ENCODE measurements at places on chromosomes 4 and X.
A peak's percentile ranks its signal among the peaks of the same experiment; 100 is the strongest.

- no peak for DNase-seq
Measured at GRCh38 chr4:7721984-7722551, 217.6 kb downstream of the AFAP1 start.

DNA sequence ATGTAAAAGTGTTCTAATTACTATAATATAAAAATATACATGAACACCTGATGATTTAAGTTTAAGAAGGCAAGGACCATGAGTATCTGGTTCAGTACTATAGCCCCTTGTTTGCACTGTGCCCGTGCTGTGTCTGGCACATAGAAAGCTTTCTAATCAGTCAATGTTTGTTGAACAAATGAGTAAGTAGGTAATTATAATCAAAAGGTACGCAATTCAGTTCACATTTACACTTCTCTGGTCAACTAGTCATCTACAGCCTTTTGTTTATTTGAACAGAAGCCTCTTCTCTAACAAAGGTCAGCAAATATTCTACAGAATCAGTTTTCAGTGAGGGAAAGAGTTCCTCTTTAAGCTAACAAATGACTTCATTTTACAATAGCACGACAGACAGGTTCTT, 523.3 kb downstream of the SMARCA1 start:
- DNase-seq, result no peak

GRCh38 chrX:151151665-151152267, 24.6 kb upstream of the GPR50 start:
- DNase-seq, result no peak

DNA sequence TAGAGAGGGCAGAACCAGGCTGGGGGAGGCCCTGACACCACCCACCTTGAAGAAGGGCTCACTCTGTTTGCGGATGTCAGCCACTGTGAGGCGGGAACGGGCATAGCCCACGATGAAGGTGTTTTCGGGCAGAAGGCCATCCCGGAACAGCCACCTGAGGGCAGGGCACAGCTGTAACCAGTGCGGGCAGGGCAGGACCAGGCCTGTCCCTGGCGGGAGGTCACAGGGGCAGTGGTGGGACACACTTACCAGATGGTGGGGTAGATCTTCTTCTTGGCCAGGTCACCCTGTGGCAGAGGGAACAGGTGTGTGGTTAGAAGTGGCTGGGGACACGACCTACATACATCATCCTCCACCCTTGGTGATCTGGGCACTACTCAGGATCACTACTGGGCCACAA, 10.8 kb downstream of the G6PD start:
- no peak for DNase-seq

GRCh38 chr4:125187226-125188176, 127.3 kb upstream of the FAT4 start:
- DNase-seq, result no peak

- DNase-seq, result no peak
Measured at GRCh38 chr4:8261851-8262535, 7.6 kb upstream of the HTRA3 start.

DNA sequence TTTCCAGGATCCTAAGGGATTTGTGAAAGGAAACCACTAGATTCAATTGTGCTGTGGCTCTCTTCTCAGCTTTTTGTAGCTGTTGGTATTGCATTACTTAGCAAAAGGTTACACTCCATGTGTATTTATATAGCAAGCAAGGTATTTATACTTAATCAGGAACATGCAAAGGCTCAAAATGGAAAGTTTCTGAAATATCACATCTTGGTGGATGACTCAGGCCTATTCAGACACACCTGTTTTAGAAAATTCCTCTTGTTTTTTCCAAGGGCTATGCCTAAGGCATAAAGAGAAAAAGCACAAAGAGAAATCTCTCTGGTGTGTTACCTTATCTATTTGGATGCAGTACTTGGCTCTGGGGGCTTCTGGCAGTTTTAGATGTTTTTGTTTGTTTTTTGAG, 144.4 kb upstream of the GALNT7 start:
- DNase-seq, result no peak

GRCh38 chrX:131985526-131986049, 37.5 kb upstream of the STK26 start:
- DNase-seq, result no peak

- DNase-seq, result no peak
Measured at GRCh38 chr4:57943682-57944081, 833.5 kb upstream of the IGFBP7 start.

DNA sequence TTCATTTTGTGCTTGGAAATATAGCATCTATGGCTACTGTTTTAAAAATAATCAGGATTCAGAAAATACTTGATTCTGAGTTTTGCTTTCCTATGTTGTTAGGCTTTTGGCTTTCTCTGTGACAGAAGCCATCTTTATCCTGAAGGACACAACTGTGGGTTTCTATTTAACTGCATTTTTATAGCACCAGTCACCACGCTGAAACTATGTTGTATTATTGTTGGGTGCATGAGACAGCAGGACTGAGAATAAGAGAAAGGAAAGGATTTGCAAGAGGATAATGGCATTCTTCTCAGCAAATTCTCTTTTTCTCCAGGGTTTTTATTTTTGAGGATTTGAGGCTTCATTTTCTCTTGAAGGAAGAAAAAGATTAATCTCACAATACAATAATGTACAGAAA, 10.1 kb upstream of the NEUROG2 start:
- no peak for DNase-seq

GRCh38 chrX:95029571-95029970, 1355.6 kb downstream of the FAM133A start:
- DNase-seq, result no peak

GRCh38 chr4:115660465-115660864, 547.0 kb upstream of the NDST4 start:
- DNase-seq, result no peak

DNA sequence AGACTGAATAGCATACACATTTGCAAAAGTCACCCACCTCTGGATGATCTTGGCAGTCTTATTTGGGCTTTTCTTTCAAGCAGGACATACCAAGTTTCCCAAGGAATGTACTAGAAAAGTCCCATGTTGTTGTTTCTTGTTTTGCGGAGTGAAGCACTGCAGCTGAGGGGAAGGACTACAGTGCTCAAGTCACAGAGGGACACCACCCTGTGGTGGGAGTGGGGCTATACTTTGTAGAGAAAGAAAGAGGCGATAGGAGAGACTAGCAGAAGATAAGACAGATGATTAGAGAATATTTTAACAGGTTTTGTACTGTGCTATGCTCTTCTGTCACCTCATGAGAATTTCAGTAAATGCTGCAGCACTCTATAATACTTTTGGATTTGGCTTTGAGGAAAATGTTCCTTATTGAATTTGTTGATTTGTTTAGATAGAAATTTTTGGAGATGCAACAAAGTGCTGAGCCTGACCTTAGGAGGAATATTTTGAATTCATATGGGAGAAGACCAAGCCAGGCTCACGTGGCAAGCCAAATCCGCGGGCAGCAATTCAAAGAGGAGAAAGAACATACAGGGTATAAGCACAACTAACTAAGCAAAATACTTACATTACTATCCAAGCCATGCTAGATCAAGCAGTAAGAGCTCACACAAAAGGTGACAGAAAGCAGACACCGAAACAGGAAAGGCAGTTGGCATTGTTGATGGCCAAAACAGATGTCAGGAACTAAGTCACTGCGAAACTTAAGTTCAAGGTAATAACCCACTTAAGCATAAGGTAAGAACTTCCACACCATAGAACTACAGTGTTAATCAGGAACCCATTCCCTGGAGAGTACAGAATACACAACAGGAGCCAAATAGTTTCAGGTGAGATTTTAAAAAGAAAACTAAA, 280.3 kb upstream of the INTU start:
- DNase-seq, result no peak

DNA sequence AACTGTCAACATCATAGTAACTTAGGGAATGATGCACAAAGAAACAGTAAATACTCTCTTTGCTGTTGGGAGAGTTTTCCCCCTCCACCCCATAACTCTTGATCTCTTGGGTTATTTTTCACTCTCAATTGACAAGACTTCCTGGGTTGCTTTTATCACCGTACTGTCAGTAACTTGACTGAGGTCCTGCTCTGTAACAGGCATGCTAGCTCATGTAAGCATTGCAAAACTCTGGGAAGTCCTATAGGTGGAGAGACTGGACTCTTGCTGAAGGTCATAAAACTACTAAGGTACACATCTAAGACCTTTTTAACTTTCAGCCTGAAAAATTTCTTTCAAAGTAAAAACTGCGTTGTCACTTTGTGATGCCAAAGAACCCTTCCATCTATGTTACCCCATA, 10.9 kb downstream of the SHROOM3 start:
- no peak for DNase-seq

GRCh38 chr4:102759831-102760644, 730 bp downstream of the MANBA start:
- DNase-seq, result no peak

GRCh38 chr4:26058537-26058936, 144.5 kb downstream of the SMIM20 start:
- no peak for DNase-seq

GRCh38 chr4:128558896-128559679, 250.4 kb upstream of the JADE1 start:
- no peak for DNase-seq

DNA sequence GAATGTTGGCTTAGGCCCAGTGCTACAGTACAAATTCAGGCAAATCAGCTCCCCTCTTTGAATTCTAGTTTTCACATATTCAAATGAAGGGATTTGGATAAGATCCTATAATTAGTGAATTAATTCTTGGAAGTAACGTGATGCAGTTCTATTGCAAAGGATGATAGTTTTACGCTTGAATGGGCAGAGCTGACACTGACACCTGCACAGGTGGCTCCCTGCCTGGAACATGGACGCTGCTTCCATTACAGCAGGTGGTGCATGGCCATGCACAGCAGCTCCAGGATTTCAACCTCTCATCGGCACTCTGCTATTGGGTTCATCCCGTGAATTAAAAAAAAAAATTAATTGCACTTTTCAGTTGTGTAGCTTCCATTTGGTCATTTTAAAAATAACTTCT, 28.4 kb upstream of the RPS6KA6 start:
- DNase-seq, result no peak

DNA sequence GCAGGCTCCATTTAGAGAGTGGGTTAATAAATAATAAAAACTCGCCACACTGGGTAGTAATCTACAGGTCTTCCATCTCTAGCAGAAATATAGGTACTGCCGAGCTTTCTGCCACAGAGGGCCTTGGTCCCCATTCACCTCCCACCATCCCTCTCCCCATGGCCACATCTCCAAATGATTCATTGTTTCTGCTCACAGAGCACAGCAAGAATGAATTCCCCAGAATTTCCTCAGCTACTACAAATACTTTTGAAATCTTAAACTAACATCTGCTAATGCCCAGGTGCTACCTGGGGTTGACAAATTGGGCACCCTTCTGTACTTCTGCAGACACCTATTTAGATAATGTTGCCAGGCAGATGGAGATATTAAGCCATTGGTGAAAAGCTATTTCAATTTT, 5.1 kb downstream of the PHEX start:
- DNase-seq, result no peak

DNA sequence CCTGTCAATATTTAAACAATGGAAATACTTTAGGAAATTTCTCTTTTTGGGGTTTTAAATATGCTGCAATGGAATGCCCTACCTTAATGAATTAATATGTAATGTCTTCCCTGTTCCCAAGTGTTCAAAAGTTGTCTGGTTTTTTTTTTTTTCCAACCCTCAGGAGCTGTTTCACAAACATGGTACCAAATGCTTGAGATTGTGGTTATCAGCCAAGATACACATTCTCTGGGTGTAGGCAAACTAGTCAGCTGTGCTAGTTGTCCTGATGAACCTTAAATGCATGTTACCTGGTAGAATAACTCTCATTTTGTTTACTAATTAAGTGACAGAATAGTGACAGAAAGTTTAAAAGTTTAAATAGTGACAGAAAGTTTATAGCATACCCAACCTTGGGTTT, 50.7 kb downstream of the FHL1 start:
- no peak for DNase-seq

DNA sequence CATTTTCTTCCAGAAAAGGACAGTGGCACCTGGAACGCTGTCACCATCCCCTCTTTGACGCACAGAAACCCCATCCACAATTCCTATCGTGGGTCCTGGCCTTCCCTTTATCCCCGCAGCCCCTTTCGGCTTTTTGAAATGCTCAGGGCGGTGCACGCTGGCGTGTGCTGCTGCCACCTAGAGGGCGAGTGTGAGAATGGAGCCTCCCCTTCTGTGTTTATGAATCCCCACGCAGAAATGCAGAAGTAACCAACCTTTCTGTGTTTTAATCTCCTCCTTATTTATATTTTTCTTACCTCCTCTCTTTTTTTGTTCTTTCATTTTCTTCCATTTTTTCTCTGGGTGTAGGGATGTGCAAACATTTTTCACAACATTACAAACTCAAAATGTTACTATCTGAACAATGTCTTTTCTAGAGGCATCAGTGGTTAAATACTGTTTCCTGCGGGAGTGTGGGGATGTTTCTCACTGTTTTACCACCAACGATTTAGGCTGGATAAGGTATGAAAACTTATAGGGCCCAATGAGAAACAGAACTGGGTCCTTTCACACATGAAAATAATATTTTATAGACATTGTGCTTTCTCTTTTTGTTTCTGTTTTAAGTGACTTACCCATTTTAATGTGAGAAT, 50.0 kb downstream of the TMA16 start:
- peak; percentile 7 for DNase-seq

- DNase-seq, result no peak
Measured at GRCh38 chr4:94491322-94491721, 39.6 kb downstream of the PDLIM5 start.

- no peak for DNase-seq
Measured at GRCh38 chr4:8775751-8776355, 95.8 kb downstream of the HMX1 start.

GRCh38 chr4:106334741-106335470, 18.6 kb downstream of the AIMP1 start:
- DNase-seq, result no peak

DNA sequence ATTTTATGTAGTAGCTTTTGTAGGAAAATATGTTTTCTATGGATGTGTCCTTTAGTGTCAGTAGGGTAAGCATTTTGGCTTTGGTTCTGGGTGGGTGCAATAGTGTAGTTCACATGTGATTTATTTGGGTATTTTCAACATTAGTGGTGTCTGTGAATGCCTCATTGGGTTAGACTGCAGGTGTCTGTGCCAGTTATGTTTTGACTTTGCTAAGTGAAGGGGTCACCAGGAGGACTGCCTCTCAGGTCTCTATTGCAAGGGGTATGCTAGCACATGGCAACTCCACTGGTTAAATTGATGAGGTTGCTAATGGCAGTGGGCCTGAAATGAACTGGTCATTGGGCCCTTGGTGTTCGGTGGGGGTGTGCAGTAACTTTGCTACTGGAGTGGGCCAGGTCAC, 467.1 kb downstream of the NAF1 start:
- no peak for DNase-seq

DNA sequence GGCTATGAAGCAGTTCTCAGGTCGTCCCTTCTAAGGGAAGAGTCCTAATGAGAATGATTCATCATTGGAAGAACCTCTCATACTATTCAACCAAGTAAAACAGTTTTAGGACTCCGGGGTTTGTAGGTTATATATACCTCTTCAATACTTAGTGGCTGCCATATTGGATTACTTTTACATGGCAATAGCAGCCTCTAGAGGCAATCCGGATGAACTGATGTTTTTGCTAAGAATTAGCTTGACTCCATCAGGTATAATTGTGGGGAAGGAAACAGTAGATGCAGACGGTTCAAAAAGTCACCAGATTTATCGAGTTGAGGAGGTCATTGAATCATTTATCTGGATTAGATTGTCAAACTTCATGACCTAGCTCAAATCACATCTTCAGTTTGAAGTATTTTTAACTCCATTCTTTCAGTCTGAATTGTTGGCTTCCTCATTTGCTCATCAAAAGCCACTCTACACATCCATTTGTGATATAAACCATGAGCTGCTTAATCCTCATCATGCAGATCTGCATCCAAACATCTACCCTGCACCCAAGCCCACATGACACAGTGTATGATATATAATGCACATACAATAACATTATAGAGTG, 28.4 kb downstream of the GUCY1B1 start:
- DNase-seq, result no peak

- no peak for DNase-seq
Measured at GRCh38 chrX:42754115-42754514, 23.8 kb downstream of the PPP1R2C start.

Measured in stimulated activated CD8-positive, alpha-beta memory T cell treated with anti-CD3 and anti-CD28 coated beads, Interleukin-2, amount 100 ng/mL, for 1 hour (primary cell).